ENCODE measurements at places on chromosomes 12 and 14.
A peak's percentile ranks its signal among the peaks of the same experiment; 100 is the strongest.

- no peak for DNase-seq
These were observed 66.0 kb downstream of the BMP4 start for GRCh38 chr14:53890611-53891101.

DNA sequence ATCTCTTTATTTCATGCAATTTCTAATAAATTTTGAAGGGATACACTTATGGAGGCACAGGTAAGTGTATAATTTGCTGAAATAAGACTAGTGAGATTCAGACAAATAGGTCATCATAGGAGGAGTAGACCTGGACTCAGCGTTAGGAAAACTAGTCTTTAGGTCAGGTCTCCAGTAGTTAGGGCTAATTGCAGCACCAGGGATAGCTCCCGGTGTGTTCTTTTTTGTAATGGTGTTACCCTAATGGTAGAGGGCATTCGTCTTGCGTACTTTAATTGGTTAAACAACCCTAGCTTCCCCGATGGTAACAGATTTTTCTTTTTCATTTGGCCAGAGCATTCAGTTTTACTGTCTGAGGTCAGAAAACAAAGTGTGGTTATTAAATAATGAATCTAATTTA is 64.9 kb downstream of the ARID2 start:
- no peak for DNase-seq

GRCh38 chr12:116406529-116406928 is 129.0 kb upstream of the MED13L start:
- DNase-seq, result no peak

GRCh38 chr12:109182041-109182839 is 65.9 kb downstream of the ACACB start:
- no peak for DNase-seq

DNA sequence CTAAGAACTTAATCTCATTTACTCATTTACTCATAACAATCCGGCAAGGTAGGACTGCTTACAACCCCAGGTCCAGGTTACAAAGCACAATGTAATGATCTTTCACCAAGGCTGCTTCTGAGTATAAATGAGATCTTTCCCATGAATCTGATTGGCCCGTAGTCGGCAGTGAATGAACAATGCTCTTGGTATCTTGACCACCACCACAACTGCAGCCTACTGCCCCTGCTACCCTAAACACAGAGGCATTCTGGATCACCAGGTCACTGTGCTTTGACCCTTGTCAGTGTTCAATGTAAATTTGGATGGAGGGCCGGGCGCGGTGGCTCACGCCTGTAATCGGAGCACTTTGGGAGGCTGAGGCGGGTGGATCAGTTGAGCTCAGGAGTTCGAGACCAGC is 15.9 kb downstream of the FAM181A start:
- no peak for DNase-seq

DNA sequence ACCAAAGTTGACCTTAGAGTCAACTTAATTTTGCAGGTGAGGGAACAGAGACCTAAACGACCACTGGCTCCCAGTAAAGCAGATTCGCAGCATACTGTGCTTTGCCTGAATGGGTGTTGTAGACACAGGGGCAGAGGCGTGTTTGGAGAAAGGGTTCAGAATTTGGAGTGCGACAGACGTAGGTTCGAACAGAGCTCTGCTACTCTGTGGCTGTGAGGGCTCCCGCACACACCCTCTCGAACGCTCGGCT is 243 bp upstream of the TOMM20L start:
- DNase-seq, result no peak

GRCh38 chr14:92709340-92710000 is 39.0 kb downstream of the LGMN start:
- no peak for DNase-seq

DNA sequence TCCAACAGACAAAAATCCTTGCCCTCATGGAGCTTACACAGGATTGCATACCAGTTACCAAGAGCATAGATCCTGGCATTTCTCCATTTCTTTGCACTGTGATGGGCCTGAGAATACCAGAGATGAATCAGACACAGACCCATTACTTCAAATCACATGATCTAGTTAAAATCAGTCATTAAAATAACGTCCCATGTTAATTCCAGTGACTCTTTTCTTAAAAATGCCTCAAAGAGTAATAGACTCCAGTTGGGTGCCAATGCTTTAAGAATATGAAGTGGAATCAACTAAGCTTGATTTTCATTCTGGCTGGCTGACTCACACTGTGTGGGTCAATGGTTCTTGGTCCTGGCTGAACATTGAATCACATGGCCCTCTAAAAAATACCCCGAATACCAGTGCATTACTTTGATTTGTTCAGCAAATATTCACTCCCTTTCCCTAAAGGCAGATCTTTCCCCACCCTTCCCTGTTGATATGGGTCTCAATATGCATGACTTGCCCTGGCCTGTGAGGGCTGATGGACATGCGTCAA is 11.0 kb downstream of the ASB2 start:
- peak; percentile 89 for DNase-seq

GRCh38 chr12:124928095-124928911 is 13.9 kb upstream of the UBC start:
- DNase-seq, result no peak

DNA sequence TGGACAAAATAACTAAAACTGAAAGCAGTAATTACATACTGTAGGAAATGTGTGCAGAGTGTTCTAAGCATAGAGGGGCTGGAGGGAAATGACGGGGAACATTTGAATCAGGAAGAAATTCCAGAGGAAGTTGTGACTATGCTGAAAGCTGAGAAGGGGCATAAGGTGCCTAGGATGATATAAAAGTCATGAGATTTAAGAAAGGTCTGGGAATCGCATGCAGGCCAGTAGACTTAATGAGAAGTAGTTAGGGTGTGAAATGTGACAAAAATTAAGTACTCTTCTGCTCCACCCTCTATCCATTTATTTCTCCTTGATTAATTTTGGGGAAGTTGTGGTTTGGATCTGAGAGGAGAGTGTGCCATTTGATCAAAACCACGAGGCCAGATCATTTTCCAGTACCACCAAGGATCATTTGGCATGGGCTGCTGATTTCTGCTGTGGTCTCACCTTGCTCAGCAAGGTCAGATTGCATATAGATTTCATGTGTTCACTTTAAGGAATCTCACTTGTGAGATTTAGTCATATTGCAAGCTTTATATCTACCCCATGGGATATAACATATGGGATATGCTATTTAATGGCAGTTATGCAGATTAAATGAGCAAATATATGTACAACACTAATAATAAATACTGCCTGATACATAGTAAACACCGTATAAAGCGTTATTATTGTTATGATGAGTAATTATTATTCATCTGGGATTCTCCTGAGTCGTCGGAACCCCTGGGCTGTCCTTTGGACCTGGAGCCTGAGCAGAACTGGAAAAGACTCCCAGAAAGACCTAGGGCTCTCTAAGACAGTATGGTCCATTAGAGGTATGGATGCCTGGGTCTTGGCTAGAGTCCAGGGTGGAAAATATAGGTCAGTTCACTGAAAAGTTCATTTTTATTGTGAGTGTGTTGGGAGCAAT is 72.3 kb downstream of the SRGAP1 start:
- DNase-seq, result no peak

DNA sequence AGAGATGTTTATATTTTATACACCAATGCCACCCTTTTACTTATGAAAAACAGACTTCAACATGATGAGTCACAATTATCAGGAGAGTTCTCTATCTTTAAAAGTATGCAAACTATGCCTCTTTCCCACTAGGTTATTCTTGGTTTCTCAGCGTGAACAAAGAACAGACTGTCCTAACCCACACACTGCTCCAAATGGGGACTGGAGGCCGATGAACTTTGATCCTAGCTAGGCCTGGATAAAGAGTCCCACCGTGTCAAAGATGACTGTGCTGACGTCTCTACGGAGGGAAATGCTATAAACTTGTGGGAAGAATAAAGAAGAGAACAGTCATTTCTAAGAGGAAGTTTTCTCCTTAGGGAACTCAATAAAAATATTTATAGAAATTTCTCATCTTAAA is 160.1 kb downstream of the EPS8 start:
- no peak for DNase-seq

DNA sequence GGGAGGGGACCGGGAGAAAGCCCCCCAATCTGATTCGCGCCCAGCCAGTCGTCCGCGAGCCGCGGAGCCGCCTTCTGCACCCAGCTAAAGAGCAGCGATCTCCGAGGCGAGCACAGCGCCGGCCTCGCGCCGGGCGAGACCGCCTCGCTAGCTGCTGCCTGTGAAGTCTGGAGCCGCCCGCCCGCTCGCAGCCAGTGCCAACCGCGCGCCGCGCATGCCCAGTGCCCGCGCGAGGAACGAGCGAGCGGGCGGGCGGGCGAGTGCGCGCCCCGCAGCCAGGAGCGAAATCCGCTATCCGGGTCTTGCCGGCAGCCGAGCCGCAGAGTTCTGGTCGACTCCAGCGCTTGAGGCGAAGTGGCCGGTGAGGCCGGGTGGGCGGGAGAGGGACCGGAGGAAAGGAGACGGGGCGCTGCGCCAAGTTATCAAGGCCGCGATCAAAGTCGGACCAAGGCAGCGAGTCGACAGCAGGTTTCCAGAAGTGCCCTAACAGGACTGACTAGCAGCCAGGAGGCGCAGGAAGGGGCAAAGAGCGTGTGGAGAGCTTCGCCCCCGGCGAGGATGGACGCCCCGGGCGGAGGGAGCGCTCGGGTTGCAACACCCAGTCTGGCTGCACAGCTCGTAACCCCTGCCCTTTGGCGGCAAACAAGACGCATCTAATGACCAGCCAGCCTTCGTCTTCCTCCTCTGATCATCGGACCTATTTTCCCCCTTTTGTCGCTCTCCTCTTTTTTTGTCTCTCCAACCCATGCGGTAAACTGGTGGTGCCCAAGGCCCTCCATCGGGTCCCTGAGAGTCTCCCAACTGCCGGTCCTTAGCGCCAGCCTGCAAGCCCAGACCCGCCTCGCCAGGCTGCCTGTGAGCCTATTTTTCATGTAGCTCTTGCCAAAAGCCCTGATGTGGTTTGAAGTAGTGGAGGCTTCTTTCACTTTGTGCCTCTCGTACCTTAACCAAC is at the start of gene EPS8:
TSS of gene EPS8 (minus strand) at position 169 of the 952 bp plus-strand sequence. CDS start 106,437 bp downstream, outside the sequence.
- DNase-seq, result peak; percentile 74

DNA sequence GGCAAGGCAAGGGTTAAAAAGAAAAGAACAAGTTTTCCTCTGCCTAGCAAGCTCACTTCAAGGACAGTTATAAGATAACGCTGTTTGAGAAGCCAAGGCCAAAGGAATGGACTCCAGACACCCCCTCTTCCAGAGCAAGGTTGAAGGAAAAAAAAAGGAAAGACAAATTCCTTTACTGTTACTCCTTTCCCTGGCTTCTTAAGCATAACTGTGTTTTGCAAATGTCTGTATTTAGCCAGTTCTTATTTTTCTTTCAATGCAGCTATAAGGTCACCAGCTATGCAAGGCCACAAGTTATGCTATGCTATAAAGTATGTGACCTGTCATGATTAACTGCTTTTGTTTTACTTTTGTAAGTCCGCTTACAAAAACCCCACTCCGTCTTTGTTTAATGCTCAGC is 26.6 kb downstream of the ZNF410 start:
- DNase-seq, result no peak

GRCh38 chr12:15719230-15719629 is 70.0 kb downstream of the EPS8 start:
- DNase-seq, result no peak

GRCh38 chr14:37819155-37820015 is 224.0 kb downstream of the TTC6 start:
- DNase-seq, result no peak

GRCh38 chr14:102586420-102587104 is 5.9 kb upstream of the RCOR1 start:
- DNase-seq, result no peak

- no peak for DNase-seq
These were observed 735.5 kb downstream of the MED13L start for GRCh38 chr12:115541891-115542421.

GRCh38 chr12:6925239-6925539 is 2.6 kb upstream of the ATN1 start:
- no peak for DNase-seq

- DNase-seq, result no peak
These were observed 5.4 kb downstream of the SLC15A4 start for GRCh38 chr12:128818065-128819022.

GRCh38 chr14:70779667-70780066 is 29.6 kb downstream of the MAP3K9 start:
- no peak for DNase-seq

- DNase-seq, result no peak
These were observed 39.4 kb upstream of the BTG1 start for GRCh38 chr12:92185052-92185451.

DNA sequence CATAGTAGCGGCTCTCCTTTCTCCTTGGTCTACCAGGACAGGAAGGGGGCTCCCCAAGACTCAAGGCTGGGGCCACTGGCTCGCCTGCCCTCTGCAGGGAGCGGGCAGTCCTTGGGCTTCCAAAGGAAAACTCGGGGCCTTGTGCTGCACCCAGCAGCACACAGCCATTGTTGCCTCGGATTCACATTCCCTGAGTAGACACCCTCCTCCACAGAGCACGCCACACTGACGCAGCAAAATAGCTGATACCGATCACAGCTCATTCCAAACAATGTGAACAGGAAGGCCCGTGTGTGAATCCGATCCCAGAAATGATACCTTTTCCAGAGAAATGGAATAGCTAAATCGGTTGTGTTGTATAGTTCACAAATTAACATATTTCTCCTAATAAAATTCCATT is 65.1 kb upstream of the DYNC1H1 start:
- no peak for DNase-seq

DNA sequence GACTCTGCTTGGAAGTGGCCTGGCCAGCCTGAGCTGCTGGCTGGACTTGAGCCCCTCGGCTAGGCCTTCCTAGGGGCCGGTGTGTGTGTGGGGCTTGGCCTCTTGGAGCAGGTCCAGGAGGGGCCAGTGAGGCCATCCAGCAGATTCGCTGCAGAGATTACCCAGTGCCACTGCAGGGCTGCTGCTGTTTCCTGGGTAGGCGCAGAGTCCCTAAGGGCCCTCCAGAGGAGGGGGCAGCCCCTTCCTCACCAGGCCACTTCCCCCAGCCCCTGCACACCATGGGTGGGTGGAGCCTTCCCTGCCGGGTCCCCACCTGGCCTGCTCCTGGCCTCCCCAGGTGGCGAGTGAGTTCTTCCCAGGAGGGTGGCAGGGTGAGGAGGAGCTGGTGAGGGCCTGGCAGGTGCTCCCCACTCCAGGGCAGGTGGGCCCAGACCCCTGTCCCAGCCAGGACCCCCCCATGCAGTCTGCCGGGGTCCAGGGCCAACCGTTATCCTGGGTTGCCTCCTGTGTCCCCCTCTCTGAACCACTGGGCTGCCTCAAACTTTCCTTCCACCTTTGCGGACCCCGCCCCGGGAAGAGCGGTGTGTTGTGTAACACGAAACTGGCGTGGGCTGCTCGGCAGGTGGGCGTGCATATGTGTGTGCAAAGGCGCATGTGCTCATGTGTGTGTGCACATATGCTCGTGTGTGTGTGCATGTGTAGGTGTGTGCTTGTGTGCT is 25.1 kb downstream of the ASPG start:
- DNase-seq, result no peak

All from amniotic stem cell (primary cell).